ENCODE measurements at places on chromosomes 16 and 17.

- no peak for DNase-seq
Measured at GRCh38 chr16:11589198-11589550, 2.5 kb upstream of the LITAF start.

DNA sequence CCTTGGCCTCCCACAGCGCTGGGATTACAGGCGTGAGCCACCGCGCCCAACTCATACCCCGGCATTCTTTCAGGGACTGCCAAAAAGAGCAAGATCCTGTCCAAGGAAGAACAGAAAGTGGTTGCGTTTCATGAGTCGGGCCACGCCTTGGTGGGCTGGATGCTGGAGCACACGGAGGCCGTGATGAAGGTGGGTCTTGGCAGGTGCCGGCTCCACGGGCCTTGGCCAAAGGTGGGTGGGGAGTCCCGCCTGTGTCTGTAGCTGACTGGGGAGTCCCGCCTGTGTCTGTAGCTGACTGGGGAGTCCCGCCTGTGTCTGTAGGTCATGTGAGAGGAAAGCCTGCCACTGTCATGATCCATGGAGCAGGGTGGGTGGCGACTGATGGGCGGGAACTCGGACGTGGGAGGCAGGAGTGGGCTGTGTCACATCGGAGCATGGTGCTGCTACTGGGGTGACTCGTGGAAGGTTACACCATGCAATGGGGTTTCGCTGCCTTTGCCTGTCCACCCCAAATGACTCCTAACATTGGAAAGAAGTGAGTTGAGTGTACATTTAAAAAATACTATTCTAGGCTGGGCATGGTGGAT lies 10.0 kb upstream of the RPL13 start:
- DNase-seq = no peak

GRCh38 chr16:2697401-2697948 lies 15.2 kb downstream of the KCTD5 start:
- no peak for DNase-seq

- DNase-seq = no peak
Measured at GRCh38 chr16:30187971-30188561, 4.7 kb downstream of the CORO1A start.

- DNase-seq = peak; percentile 38
Measured at GRCh38 chr17:71068408-71068750, 899.0 kb downstream of the KCNJ2 start.

DNA sequence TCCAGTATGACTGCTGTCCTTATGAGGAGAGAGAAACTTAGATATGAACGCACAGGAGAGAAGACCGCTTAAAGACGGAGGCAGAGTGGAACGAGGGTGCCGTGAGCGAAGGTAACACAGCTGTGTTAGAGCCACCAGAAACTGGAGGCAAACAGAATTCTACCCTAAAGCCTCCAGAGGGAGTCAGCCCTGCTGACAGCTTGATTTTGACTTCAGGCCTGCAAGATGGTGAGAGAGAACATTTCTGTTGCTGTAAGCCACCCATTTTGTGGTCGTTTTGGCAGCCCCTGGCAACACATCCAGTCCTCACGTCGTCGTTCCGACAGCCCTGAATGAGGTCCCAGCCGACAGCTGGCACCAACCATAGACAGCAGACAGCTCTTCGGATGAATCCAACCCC lies 2.8 kb upstream of the SPATA2L start:
- DNase-seq = no peak

- DNase-seq = no peak
Measured at GRCh38 chr16:14202697-14203096, 131.6 kb downstream of the MRTFB start.

DNA sequence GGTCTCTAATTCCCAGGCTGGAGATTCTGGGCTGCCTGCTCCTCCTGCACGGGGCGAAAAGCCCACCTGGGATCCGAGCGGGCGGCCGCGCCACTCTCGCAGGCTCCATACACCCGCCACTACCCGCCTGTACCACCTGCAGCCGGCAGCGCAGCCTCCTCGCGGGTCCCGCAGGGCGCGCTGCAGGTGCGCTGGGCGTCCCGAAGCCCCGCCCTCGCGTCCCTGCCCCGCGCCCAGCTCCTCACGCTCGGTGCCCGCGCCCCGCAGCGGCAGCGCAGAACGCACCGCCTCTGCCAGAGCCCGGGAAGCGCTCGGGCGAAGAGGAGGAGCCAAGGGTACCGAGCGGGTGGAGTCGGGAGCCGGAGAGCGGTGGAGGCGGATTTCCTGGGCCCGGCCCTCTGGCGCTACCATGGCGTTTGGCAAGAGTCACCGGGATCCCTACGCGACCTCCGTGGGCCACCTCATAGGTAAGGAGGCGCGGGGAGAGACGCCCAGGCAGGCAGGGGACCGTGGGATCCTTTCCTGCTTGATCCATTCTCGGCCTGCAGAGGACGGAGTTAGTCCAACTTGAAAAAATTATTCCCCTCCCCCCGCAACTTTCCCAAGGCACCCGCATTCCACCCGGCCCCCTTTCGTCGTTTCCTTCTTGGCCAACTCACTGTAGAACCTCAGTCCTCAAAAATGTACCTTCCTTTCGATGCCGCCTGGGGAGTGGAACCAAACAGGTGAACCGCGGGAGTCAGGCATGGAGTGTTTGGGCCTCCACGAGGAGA lies at the start of gene TOM1L1:
Gene TOM1L1, plus strand, starts transcription at position 396 of the 773 bp plus-strand sequence. Its CDS starts 14 bp downstream, at position 410.
- DNase-seq = peak; percentile 40

DNA sequence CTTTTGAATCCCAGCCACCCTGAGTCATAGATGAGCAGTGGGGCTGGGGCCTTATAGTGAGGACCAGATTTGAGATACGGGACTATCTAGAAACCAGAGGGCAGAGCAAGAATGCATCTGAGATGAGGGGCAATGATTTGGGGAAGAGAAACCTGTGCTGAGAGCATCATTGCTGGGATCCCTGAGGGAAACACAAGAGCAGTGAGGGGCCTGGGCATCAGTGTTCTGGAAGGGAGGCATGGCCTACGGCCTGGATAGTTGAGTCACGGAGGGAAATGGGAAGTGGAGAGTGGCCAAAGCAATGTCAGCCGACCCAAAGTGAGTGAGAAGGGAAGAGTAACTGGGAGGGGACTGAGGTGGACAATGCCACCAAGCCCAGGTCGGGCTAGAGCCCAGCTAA lies 5.2 kb downstream of the CAMTA2 start:
- DNase-seq = no peak

DNA sequence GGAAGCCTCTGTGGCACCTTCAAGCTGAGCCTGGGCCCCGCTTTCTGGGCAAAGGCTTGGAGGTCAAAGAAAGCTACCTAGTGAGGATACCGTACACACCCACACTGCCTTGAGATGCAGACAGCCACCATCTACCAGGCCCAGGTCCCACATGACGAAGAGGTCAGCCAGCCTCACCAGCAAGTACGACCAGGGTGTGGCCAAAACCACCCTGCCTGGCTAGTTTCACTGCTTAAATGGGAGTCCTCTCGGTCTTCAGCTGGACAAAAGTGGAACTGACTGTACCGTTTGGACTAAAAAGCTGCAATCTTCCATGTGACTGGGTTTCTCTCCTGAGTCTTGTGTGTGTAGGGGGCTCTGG lies 21.6 kb downstream of the VASN start:
- DNase-seq = no peak

DNA sequence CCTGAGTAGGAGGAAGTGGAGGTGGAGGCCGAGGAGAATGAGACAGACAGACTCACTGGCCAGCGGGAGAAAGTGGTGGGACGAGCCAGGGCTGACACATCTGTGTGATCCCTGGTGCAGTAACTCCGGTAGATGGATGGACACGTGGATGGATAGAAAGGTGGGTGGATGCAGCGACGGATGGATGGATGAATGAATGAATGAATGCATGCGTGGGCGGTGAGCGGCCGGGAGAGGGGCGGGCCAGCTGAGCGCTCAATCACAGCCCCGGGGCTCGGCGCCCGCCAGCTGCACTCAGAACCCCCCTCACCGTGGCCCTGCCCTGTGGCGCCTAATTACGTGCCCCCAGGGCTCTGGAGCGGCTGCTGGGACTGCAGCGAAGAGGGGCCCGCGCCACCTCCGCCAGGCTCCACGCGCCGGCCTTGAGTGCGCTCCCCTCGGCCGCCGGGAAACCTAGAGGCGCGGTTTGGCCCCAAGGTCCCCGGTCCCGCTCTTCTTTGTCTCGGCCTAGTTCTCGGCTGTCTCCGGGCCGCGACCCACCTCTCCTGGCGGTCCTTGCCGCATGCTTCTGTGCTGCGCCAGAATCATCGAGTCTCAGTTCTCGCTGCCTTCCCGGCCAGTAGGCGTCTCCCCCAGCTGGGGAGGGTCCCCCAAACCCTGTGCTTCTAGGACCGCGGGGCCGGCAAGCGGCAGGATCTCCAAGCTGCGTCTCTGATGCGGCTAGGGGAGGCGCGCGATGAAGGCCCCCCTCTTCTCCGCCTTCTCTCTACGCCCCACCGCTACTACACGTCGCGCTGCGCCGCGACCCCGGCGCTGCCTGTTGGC lies 41.0 kb downstream of the RAI1 start:
- no peak for DNase-seq

DNA sequence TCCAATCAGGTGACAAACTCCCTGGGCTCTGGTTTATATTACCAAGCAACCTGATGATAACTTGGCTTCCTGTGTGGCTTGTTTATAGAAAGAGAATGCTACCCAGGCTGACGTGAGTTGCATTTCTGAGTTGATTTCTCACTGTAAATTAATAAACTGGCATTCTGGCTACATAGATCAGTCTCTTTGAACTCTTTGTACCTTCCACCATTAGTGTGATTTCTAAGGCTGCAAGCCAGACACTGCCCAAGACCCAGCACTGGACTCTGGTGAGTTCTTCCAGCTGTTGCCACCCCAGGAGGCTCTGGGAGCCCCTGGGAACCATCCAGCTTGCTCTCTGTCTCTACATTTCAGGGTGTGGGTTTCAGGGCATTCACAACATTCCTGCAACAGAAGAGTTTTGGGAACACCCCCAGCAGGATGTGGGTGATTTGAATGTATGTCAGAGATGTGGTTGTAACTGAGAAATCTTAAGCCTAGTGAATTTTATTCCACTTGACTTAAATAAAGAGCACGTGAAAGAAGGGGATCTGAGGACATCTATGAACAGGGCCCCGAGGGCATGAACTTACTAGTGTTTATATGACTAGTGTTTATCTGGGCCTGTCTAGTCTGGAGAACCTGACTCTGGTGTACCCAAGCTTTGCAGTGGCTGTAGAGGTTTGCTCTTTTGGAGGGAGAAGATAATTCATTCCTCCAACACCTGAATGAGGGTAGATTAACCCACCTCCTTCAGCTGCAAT lies 30.3 kb upstream of the LRRC37A start:
- DNase-seq = no peak

DNA sequence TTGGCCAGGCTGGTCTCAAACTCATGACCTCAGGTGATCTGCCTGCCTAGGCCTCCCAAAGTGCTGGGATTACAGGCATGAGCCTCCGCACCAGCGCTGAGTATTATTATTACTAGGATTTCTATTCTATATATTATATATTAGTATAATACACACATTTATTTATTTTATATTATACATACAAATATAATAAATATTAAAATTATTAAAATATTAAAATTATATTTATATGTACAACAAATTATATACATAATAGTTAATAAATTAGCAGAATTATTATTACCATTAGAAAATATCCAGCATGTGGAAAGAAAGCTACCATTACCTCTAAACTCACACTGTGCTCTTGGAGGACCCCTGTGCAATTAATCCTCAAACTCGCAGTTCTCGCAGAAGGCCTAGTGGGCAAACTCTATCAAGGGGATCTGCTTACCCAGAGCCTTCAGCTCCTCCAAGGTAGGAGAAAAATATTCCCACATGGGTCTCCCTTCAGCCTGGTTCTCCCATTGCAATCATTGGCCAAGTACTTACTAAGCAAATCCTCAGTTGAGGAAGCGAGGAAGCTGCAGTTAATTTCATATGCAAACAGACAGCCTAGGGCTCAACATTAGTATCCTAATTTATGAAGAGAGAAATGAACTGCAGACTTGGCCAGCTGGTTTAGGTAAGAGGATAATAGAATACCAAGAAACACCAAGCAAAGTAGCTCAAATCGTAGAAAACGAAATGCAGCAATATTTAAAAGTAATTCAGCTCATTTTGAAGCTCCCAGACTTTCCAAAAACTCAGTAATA lies 241.4 kb upstream of the IRX5 start:
- DNase-seq = no peak

- DNase-seq = no peak
Measured at GRCh38 chr16:29991571-29991904, 3.9 kb downstream of the HIRIP3 start.

- DNase-seq = no peak
Measured at GRCh38 chr17:78446833-78447232, 68.4 kb downstream of the PGS1 start.

- no peak for DNase-seq
Measured at GRCh38 chr16:30458561-30459394, 13.1 kb upstream of the SEPHS2 start.

DNA sequence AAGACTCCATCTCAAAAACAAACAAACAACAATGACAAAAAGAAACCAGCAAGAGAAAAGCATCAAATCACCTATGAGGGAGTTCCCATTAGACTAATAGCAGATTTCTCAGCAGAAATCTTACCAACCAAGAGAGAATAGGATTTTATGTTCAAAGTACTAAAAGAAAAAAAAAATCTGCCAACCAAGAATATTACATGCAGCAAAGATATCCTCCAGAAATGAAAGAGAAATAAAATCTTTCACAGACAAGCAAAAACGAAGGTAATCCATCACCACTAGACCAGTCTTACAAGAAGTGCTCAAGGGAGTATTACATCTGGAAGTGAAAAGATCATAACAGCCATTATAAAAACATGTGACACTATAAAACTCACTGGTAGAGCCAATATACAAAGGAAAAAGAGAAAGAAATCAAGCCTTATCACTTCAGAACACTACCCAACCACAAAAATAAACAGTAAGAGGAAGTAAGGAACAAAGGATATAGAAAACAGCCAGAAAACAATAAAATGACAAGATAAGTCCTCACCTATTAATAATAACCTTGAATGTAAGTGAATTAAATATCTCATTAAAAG lies 66.3 kb downstream of the STX8 start:
- no peak for DNase-seq
